Activated T-cell treated with anti-CD3 and anti-CD28 coated beads, Interleukin-2, amount 50 U/mL, for 72 hours (primary cell): ENCODE measurements at places on chromosomes 5 and 9.

GRCh38 chr5:57529864-57530263 lies 47.3 kb upstream of the ACTBL2 start:
- no peak for DNase-seq

- DNase-seq: no peak
These were observed 74.7 kb downstream of the FER start for GRCh38 chr5:108822211-108822947.

- no peak for DNase-seq
These were observed 315.2 kb upstream of the PDE4D start for GRCh38 chr5:60208716-60209115.

DNA sequence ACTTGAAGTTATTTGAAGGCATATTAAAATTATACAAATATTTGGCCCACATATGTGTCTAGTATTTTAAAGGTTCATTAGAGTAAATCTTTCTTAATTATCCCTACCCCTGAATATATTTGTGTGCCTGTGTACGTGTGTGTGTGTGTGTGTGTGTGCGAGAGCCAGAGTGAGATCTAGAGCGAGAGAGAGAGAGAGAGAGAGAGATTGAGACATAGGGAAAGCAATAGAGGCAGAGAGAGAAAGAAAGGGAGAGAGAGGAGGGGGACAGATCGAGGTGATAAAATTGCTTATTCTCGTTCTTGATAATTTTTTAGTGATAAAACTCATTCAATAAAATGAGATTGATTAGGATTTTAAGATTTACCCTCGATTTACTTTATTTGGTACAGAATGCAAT lies 47.4 kb downstream of the ADAMTS19 start:
- no peak for DNase-seq

GRCh38 chr5:78273436-78273835 lies 21.1 kb downstream of the AP3B1 start:
- DNase-seq: no peak

GRCh38 chr5:176529741-176530141 lies 7.5 kb downstream of the RNF44 start:
- no peak for DNase-seq

DNA sequence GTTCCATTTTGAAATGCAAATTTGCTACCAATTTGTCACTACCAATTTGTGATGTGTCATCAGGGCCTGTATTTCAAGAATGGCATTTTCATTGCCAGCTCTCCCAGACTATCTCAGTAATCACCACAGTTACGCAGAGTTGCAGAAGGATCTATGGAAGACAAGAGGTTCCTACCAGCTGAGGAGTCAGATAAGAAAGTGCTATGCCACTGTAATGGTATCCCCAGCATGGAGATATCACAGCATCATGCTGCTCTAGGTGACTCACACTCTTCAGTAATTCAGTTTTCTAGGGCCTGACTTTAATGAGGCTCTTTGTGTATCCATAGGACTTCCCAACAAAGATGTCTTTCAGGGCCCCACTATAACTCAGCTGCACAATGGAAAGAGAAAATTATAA lies 490.3 kb downstream of the ARHGEF28 start:
- no peak for DNase-seq

DNA sequence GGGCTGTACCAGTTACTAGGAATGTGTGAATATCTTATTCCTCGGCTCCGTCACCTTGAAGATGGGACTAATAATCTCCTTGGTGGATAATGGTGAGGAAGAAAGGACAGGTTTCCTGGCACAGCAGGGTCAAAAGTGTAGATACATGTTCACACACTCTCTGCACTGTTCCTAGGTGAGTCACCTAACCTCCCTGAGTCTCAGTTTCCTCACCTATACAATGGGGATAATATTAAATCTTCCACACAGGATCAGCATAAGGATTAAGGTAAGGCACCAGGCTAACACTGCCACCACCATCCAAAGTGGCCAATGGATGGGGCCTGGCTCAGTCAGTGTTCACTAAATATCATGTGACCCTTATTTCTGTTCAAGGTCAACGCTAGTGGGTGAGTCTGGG lies 66.9 kb downstream of the PSMB7 start:
- no peak for DNase-seq

DNA sequence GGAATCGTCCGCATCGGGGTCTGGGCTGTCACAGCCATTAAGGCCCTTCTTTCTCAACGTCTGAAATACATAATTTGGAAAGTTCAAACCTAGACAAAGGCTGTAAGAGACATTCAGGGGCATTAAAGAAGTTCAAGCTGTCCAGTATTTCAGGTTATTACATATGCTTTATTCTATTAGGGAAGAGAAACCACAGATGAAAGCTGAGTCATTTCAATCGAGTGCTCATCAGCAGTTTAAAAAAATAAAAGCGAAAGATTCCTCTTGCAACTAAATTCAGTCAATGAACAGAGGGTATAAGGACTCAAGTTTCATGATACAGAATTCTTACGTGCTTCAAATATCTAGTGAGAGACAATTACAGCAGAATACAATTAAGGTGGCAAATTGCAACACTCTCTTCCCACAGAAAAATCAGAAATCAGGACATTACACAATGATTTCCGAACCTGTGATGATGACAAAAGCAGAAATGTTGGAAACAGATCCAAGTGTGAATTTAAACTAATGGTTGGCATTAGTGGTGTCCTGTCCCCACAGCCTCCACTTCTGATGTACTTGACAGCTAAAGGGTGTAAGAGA lies 121.6 kb downstream of the MEF2C start:
- no peak for DNase-seq

DNA sequence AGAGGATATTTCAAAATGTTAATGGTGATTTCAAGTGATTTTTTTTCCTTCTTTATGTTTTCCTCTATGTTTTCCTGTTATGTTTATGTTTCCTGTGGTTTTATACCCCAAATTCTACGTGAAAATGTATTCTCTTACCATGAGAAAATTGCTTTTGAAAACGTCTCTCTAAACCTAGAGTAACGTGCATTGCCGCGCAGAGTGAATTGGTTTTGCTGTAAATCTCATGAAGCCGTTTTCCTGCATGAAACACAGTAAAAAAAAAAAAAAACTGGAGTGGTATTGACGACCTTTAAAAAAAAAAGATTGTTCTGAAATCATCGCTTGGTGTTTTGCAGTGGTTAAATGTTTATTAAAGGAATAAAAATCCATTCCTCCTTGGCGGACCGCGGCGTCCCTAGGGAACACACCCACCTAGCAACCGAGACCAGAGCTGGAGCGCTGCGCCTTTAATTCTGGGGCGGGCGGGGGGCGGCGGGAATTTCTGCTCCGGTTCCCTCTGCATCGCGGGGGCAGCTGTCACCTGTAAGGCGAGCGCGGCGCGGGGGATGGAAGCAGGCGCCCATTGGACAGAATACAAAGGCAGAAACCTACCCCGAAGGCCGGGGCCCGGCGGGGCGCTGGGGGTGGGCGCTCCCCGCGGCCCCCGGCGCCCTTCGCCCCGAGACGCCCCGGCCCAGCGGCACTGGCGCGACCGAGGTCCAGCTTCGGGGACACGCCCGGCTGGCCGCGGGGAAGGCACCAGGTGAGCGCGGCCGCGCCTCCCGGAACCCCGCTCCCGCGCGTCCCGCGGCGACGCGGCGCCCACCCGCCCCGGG lies at the start of gene SOWAHA:
Gene SOWAHA (plus strand): TSS at position 522 of the 818 bp plus-strand sequence. CDS start 320 bp downstream, outside the sequence.
- peak; percentile 25 for DNase-seq

DNA sequence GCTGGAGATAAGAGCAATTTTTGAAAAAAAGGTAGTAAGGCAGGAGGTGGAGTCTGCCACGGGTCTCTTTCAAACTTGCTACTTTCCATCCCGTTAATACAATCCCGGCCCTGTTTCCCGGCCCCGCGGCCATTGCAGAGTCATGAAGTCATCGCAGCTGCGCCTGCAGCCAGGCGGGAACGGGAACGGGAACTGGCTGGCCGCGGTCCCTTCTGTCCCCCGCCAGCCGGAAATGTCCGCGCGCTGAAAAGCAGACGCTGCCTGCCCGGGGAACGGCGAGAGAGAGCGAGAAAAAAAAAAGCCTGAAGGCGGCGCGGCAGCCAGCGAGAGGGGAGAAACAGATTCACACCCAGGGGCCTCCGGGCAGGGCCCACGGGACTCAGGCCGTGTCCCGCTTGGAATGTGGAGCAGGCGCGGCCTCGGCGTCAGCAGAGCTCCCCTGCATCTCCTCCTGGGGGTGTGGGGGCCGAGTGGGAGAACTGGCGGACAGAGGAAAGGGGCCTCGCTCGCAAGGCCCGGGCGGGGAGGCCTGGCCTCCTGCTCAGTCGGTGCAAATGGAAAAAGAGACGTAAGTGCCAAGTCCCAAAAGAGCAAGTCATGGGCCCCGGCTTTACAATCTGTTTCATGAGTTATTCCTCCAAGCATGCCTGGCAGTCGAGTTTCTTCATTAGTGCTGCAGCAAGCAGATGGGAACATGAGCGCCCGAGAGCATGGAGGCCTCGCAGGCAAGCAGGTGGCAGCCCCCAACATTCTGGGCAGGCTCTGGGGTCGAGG lies 201.2 kb upstream of the GAS1 start:
- DNase-seq: peak; percentile 3

DNA sequence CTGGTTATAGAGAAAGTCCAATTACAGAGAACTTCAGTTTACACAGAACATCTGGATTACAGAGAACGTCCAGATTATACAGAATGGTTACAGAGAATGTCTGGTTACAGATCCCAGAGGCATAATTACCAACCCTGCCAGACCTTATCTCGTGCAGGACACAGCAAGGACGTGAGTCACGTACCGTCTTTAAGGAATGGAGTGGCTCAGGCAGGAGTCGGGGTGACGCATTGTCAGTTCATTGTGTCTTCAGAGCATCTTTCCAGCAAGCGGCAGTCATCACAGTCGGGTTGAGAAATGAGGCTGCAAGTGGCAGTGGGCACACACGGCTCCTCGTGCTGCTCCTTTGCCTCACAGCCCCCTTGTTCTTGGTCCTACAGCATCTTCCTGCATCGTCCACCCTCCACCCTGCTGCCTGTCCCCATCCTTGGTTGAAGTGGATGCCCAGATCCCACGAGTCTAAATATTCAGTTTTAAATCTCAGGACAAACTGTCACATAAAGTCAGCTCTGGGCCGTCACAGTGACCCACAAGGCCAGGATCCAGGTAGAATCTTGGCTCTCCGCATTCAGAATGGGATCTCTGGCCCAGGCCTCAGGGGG lies 30.0 kb upstream of the SLC6A19 start:
- no peak for DNase-seq

GRCh38 chr5:144281784-144282183 lies 111.1 kb downstream of the KCTD16 start:
- DNase-seq: no peak

- no peak for DNase-seq
These were observed 7.4 kb downstream of the GZMK start for GRCh38 chr5:55031492-55031891.

DNA sequence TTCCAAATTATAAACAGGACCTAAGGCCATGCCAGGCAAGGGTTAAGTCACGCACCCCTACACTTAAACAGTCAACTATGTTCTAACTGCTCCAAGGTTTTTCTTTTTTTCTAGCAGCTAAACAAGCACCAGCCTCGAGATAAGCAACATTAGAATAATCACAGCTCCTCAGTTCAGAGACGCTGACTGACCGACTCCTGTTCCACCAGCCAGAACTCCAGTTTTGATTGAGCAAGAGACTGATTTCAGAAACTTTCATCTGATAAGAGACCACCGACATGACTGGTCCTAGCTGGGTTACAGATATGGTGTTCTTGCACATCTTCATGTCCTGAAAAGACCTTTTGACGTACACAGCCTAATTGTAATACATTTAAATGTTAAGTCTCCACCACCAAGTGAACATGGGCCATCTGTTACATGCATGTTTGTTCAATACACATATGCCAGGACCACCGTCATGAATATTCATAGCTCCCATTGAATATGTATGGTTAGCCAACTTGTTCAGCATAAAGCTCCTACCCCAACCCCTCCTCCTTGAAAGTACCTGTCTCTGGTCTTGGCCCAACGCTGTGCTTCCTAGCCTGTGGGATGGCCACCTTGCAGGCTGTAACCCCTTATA lies 23.7 kb upstream of the OTULINL start:
- DNase-seq: no peak

GRCh38 chr9:94086486-94087345 lies 2.5 kb downstream of the PTPDC1 start:
- no peak for DNase-seq

- no peak for DNase-seq
These were observed 17.0 kb downstream of the WNK2 start for GRCh38 chr9:93200989-93201334.

DNA sequence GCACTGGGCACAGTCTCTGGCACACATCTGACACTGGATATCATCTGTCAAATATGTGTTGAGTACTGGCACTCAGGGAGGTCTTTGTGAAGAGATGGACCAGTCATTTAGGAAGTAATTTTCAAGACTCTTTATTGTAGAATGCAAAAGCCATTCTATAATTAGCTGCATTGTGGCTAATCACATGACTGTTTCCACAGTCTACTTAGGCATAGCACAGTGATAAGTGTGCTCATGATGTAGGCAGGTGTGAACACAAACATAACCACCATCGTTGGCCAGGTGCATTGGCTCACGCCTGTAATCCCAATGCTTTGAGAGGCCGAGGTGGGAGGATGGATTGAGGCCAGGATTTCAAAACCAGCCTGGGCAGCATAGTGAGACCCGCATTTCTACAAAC lies 62.2 kb downstream of the CFAP77 start:
- no peak for DNase-seq

DNA sequence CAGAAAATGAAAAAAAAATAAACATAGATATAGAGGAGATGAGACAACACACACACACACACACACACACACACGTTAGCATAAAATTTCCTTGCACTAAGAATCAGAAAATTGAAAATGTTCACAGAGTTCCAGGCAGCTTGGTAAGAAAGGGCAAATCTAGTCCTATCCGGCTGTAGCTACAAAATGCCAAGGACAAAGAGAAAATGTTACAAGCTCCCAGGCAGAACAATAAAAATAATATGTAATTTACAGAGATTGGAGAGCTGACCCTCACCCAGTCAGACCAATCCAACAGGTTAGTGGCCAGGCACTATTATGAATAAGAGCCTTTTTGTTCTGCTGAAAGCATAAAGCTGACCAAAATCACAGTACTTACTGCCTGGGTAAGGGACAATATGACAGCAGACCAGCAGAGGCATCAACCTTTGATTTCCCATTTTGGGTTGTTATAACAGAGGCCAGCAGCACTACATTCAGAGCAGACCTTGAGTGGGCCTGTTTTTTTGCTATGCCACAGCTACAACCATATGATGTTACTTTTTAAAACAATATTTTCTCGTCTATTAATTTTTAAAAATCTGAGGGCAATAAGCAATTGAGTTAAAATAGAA lies 892.6 kb downstream of the TAF11L14 start:
- no peak for DNase-seq

DNA sequence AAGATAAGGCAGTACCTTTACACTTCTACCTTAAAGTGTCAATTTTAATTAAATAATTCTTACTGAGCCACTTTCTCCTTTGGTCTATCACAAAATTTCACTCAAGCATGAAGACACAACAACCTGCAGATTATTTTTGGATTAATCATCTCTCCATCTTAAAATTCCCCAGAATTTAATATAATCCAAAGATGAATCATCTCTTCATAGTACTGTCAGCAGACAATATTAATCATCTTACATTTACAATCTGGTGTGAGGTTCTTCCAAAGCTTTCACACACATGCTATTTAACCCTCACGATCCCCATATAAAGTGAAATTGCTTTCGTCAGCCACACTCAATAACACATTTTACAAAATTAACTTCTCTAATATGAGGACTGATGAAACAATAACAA lies 43.0 kb downstream of the LHFPL2 start:
- DNase-seq: no peak
